Nucleus accumbens (tissue), 56 donors: ENCODE measurements at places on chromosomes 12 and 14.
A peak's percentile ranks its signal among the peaks of the same experiment; 100 is the strongest.

DNA sequence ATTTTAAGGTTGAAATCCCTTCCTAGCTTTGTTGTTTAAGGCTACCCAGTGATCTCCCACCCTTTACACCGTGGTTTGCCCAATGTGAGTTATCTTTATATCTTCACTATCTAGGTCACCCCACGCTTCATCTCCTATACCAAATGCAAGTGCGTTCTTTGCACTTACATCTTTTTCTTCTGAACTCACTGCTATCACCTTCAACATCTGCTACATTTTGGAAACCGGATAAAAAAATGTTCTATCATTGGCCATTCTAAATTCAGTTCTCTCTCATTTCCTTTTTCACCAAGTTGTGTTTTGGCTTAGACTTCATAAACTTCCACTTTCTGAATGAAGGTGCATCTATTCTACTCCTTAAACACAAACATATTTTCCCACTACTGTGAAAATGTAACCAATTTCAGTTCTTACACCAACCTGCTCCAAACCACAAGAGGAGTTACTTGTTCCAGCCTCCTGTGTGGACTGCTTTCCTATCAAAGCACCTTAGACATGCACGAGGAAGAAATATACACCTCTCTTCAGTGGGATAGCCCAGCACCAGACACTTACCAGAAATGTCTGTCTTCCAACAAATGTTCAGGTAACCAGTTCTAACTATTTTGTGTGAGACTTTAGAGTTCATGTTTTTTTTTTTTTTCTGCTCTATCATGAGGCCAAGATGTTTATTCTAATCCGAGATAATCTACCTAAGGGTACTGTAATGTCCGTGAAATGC is 21.9 kb downstream of the CLEC9A start:
- no peak for DNase-seq

DNA sequence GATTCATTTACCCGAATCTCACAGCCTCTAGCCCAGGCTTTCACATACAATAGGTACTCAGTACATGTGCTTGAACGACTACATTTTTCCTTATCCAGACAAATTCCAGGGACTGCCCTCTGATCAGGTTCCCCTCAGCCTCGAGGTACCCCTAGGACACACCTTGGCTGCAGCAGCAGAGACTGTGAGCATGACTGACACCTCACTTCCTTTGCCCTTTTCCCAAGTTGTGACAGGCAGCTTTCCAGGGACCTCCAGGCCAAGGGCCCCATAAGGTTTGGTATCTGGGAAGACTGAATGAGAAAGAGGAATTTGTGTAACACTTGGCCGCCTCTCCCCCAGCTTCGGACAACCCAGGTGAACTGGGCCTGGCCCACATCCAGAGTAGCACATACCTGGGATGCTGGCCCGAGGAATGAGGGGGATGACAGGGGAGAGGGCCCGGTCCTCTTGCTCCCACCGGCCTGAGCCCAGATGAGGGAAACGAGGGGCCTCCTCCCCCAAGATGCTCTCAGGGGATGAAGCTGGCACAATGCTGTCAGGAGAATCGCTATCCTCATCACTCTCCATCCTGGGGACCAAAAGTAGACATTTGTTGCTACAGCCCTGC is 10.2 kb upstream of the PRKAG1 start:
- DNase-seq: no peak

GRCh38 chr12:116954710-116955381 is 44.1 kb downstream of the FBXW8 start:
- peak; percentile 7 for DNase-seq

GRCh38 chr12:26744697-26745440 is 88.1 kb downstream of the ITPR2 start:
- DNase-seq: no peak

GRCh38 chr12:131903270-131904255 is 9.1 kb downstream of the ULK1 start:
- DNase-seq: no peak

DNA sequence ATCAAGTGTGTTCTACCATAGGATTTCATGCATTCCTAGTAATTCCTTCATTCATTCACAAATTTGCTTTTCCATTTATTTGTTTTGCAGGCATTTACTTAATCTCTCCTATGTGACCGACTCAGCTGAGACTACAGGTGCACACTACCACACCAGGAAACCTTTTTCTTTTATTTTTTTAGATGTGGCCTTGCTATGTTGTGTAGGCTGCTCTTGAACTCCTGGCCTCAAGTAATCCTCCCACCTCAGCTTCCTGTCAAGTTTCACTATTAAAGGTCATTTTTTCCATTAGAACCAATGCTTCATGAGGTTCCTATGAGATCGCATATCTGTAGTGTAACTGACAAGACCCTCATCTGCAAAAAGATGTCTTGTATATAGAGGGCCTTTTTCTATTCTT is 1218.7 kb downstream of the VRK1 start:
- no peak for DNase-seq

GRCh38 chr14:97274626-97275025 is 477.4 kb downstream of the VRK1 start:
- DNase-seq: no peak

DNA sequence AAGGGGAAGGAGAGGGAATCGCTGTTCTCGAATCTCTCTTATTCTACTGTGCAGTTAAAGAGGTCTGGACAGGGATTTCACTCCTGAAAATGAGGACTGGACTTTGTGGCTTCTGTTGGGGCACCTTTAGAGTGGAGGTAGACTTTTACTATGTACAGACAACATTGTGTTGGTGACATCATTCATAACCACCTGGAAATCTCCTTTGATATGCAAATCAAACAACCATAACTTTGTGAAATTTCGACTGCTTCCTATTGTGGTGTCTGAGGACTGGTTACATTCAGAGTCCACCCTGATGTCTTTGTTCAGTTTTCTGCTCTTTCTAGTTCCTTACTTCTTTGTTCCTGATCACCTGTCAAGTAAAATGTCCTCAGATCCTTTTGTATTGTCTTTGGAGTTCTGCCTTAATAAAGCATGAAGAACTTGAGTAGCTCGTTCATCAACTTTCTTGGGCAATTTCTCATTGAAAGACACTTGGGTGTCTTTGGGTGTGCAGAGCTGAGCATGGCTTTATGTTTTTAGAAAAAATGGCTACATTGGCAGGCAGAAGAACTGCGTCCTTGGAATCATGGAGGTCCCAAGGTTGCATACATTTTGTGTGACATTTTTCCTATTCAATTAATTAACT is 29.8 kb downstream of the LRRK2 start:
- no peak for DNase-seq

DNA sequence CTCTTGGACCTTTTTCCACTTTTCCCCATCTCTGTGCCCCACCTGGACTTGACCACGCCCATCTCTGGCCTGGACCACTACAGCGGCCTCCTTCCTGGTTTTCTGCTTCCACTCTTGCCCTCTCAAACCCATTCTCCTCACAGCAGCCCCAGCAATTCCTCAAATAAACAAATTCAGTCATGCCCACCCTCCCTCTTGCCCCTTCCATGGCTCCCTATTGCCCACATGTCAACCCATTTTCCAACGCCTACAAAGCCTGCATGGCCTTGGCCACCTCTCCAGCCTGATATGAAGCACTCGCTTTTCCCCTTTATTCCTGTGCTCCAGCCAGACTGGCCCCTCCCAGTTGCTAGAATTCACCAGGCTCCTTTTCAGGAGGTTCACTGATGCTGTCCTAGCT is 5.9 kb upstream of the OTUB2 start:
- no peak for DNase-seq

DNA sequence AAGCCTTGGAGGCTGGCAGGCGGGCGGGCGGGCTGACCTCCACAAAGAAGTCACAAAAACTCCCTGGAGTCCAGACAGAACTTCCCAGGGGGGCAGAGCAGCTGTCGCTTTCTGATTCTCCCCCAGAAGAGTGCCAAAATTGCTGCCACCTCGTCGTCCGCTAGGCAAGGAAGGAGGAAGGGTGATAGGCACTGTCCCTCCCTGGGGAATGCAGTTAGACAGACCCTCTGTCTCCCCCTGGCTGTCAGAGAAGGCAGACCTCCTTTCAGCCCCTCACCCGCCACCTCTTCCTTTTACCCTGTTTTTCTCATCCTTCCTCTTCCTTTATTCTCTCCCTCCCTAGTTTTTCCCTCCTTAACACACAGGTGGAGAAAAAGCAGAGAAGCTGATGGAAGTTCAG is 18.7 kb downstream of the GRIN2B start:
- no peak for DNase-seq
